DMS79 treated with DMSO at 0.1 percent for 48 hours (cell line): ENCODE measurements at places on chromosomes 4 and X.
A peak's percentile ranks its signal among the peaks of the same experiment; 100 is the strongest.

GRCh38 chr4:120071192-120071795, 4.6 kb upstream of the MAD2L1 start:
- DNase-seq, result peak; percentile 21

- DNase-seq, result peak; percentile 16
These were observed 61.0 kb downstream of the HPRT1 start for GRCh38 chrX:134520860-134521390.

DNA sequence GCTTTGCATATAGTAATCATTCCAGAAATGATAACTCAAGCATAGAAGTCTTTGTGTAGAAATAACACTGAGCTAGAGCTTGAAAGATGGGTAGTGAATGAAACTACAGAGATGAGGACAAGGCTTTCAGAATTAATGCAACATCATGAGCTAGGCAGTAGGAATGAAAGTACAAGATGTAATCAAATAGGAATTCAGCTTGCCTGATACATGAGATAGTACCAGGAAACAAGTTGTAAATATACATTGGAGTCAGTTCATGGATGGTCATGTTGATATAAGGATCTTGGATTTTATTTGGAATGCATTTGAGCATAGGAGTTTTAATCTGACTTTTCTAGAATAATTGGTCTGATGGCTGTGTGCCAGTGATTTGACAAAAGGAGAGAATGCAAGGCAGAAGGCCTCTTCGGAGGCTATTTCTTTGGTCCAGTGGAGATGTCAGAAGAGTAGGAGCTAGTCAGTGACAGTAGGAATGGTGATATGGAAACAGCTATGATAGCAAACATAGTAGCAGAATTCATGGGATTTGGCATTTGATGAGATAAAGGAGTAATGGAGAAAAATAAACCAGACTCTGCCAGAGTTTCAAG, 206.4 kb upstream of the PACRGL start:
- no peak for DNase-seq

- DNase-seq, result no peak
These were observed 9.7 kb downstream of the GRIPAP1 start for GRCh38 chrX:48992341-48992740.

- DNase-seq, result no peak
These were observed 421.7 kb upstream of the INTU start for GRCh38 chr4:127210893-127211649.

DNA sequence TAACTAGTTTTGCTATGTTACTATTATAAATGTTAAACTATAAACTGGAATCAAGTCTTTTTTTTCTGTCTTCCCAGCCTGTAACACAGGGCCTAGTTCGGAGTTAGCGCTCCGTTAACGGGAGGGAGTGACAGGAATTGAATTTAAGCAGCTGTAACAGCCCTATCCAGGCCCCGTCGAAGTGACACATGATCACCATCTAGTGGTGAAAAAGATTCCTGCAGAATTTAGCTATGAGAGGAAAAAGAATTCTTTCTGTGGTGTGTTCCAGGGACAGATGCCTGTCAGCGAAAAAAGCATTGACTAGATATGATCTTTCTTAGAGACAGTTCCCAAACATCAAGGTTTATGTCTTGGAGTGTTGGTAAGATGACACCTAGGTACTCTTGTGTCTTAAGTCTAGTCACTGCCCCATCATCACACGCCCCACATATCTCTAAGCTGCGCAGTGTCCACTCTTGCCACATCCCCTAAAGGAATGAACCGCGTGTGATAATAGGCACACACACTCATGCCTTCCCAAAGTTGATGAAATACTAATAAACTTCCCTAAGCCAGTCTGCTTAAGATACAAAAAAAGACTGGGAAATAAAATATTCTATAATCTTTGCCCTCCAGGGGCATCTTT, 2.1 kb downstream of the GAB3 start:
- peak; percentile 28 for DNase-seq

- no peak for DNase-seq
These were observed 3.0 kb downstream of the FBXL5 start for GRCh38 chr4:15652191-15652590.

DNA sequence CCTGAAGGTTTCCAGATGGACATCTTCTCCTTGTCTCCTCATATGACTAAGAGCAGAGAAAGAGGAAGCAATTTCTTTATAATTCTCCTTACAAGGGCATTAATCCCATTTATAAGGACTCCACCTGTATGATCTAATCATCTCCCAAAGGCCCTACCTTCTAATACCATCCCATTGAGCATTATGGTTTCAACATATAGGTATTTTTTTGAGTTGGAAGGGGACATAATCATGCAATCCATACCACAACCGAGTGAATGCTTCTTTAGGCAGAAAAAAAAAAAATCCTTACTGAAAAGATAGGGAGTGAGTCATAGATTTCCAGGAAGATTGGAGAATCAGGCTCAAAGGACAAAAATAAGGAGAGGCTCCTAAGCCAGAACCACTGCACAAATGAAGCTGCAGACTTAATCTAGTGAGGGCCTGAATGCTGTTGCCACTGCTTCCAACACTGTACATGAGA, 312.5 kb upstream of the HS3ST1 start:
- no peak for DNase-seq

- DNase-seq, result no peak
These were observed 30.5 kb upstream of the ACSL1 start for GRCh38 chr4:184856277-184856609.

DNA sequence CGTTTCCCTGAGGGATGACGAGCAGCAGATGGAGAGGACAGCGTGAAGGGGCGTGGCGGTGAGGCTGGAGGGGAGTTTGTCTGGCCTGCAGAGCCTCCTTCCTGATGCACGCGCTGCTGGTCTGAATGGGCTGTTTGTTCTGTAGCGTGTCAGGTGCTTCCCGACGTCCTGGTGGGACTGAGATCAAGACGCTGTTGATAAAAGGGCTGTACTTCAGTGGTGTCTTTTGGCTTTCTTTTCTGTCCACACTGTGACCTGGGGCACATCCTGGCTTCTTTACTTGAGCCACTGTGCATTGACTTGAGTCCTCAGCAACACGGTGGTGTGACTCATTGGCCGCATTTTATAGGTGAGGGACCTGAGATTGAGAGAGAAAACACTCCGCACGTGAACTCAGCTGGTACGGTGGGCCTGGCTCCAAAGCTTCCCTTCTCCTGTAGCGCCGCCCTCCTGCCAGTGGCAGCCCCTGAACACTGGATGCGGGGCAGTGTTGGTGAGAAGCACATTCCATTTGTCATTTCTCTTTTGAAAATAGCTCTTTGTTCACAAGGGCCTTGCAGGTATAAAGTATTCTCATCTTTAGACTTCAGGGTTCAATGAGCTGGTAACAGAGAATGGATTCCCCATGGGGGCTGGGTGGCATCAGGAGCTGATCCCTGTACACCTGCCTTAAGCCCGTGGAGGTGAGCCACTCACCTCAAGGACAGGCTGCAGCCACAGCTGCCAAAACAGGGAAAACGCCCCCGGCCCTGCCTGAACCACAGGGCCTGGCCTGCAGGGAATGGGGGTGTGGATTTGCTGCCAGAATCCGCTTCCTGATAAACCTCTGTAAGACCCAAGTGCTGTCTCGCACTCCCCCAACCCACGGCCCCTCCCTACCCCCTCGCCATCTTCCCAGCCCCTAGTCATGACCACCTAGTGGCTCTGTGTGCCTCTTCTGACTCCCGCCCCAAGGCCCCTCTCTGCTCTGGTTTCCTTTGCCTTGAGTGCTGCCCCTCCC, 29.2 kb downstream of the NSG1 start:
- peak; percentile 68 for DNase-seq

GRCh38 chr4:3813151-3814052, 47.2 kb downstream of the ADRA2C start:
- no peak for DNase-seq

- no peak for DNase-seq
These were observed 69.4 kb upstream of the HGFAC start for GRCh38 chr4:3372264-3372932.

- DNase-seq, result no peak
These were observed 58.5 kb upstream of the AGTR2 start for GRCh38 chrX:116111934-116112595.

- no peak for DNase-seq
These were observed 95.3 kb downstream of the FANCB start for GRCh38 chrX:14777525-14777924.

DNA sequence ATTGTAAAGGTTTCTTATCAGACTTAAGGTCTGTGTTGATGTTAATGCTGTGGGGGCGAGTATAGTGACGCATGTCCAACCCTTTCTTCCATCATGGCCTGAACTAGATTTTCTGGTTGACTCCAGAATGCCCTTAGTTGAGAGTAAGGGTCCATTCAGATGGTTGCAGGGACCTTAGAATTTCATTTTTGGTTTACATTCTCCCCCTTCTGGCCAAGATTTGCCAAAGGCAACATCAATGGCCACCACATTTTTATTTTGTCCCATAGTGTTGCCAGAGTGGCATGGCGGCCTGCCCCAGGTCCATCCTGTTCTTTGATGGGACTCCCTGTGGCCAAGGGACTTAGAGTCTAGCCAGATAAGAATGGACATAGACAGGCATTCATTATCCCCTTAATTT, 368.5 kb downstream of the GPM6A start:
- no peak for DNase-seq

DNA sequence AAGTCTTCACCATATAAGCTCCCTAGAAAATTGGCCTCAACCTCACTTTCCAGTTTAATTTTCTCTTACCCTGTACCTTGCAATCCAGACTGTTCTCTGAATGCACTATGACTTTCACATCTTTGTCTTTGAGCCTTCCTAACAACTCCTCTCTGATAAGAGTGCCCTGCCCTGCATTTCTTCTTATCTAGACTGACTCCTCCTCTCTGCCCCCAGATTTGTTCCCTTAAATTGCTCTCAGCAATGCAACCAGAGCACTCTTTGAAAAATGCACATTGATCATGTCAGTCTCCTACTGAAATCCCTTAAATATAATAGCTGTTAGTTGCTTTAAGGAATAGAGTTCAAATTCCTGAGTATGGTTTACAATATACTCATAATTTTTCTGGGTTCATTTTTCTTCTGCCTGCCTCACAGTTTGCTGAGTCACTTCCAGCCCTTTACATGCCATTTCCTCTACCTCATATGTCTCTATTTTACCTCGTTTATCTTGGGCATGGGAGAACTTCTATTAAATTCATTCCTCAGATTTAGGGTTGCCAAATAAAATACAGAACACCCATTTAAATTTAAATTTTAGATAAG, 582.7 kb upstream of the AADAT start:
- no peak for DNase-seq

DNA sequence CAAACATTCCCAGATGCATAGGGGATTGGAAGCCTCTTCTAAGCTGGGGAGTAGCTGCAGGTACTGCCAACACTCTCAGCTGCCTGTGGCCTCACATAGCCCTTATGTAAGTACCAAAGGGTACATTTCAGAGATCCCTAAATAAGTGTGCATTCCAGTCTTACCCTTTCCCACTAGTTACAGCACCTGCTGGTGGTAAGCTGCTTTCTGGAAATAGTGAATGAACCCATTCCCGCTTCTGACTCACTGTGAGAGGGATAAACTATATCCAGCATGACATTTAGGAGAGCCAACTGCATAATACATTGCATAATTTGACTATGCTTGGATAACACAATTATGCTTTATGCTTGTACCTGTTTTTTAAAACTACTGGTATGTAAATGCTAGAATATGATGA, 149.0 kb downstream of the FAM13A start:
- no peak for DNase-seq

GRCh38 chr4:41448934-41449333, 89.0 kb upstream of the LIMCH1 start:
- no peak for DNase-seq

DNA sequence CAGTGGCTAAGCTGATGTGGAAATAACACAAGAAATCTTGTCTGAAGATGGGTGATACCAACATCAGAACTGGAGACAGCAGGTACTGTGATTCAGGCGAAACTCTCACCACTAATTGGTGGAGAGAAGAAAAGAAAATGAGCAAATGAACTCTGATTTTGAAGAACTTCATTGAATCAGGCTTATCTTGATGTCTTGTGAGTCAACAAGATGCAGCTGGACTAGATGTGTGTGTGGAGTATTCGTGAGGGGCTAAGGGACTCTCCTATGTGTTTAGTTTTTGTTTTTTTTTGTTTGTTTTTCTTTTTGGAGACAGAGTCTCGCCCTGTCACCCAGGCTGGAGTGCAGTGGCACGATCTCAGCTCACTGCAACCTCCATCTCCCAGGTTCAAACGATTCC, 131.6 kb downstream of the DHRSX start:
- DNase-seq, result no peak

DNA sequence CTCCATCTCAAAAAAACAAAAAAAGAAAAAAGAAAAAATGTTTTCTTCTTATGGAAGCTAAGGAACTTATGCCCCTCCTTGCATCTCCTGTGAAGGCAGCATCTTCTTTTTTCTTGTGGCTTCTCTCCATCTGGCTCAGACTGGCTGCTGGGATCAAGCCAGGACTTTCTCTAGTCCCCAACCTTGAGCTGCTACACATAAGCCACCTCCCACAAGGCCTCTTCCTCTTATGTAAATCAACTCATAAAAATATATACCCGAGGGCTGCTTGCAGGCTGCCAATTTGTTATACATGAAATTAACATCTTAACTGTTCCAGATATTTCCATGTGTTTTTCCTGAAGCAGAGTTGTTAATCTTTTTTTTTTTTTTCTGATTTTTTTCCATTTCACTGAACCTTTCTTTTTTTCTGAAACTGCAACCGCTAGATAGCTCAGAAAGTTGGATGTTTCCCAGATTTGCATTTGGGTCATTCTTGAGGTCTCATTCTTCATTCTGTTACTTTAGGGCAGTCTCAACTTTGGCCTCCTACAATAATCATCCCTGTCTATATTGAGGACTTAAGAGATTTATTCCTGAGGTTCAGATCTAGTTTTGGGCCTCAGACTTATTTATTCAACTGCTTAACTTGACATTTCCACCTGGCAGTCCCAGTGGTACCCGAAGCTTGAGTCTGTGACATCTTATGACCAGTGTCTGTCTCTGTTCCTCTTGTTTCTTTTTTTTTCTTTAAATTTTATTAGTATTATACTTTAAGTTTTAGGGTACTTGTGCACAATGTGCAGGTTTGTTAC, 10.3 kb downstream of the SNX25 start:
- no peak for DNase-seq

DNA sequence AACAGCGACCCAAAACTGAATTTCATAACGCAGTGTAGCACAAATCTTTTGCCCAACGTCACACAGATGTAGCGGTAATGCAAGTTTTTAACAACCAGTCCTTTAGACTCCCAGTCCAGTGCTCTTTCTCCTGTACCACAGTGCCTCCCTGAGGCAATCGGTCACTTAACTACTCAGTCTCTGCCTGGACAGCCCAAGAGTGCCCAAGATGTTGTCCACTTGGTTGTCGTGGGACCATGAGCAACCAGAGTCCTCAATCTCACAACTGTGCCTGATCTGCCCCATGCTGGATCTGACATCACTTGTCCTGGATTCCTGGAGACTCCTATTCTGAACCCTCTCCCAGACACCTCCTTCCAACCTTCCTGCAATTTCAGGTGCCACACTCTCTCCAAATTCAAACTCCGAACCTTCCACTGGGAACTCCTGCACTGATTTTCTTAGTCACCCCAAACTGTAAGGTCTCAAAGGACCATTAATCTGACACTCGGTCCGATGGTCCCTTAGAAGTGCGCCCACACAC, 702 bp downstream of the MMGT1 start:
- no peak for DNase-seq

DNA sequence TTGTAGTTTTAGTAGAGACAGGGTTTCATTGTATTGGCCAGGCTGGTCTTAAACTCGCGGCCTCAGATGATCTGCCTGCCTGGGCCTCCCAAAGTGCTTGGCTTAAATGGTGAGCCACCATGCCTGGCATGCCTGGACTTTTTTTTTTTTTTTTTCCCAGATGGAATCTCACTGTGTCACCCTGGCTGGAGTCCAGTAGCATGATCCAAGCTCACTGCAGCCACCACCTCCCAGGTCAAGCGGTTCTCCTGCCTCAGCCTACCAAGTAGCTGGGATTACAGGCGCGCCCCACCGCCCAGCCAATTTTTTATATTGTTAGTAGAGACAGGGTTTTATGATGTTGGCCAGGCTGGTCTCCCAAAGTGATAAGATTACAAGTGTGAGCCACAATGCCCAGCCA, 8.4 kb downstream of the UBE2K start:
- no peak for DNase-seq
